T-helper 2 cell treated with Interferon-gamma antibody and Interleukin-4, amounts not matched to agents 5 μg/mL and 100 μg/mL, for 36 hours (primary cell): ENCODE measurements at places on chromosomes 5 and 9.
A peak's percentile ranks its signal among the peaks of the same experiment; 100 is the strongest.

GRCh38 chr5:56269216-56269927 is 36.2 kb upstream of the ANKRD55 start:
- H3K27me3 ChIP-seq = peaks cover 2% of the 10 kb centered on the region
- no peak overlapping the region for H3K27ac ChIP-seq
- peak; percentile 46 for DNase-seq
- peaks cover 17% of the 10 kb centered on the region for H3K4me1 ChIP-seq

DNA sequence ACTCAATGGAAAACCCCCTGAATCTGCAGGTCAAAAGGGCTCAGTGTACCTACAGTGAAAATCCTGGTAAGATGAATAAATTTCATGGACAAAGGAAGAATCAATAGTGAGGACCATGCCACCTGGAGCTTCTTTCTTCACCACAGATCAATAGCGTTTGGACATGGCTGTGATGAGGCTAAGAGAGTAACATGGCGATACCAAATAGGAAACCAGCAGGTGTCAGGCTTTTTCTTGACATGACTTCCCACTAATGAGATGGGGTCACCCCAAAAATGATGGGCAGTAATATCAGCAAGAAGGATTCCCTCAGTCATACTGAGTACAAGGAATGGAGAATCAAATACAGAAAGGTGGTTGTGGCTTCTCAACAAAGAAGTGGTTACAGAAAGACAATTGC is 208.5 kb upstream of the PLPPR1 start:
- no peak overlapping the region for H3K27ac ChIP-seq
- no peak for DNase-seq
- no peaks in the 10 kb centered on the region for H3K36me3 ChIP-seq
- H3K27me3 ChIP-seq = no peaks in the 10 kb centered on the region
- H3K4me3 ChIP-seq = no peak overlapping the region
- H3K4me1 ChIP-seq = no peaks in the 10 kb centered on the region

DNA sequence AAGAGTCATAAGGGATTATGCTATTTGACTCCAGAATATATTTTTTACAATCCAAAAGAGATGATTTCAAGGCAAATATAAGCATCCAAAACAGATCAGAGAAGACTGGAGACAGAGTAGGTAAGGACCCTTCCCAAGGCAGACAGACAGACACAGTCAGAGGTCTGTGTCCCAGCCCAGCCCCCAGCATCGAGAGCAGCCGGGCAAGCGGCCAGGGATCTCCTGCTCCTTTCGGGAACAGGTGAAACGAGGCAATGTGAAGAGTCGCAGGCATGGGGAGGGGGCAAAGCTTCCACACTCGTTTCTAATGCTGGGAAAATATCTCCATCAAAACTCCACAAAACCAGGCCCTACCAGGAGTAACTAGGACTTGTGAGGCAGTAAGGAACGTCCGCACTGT is 5.8 kb downstream of the PAEP start:
- no peaks in the 10 kb centered on the region for H3K36me3 ChIP-seq
- no peak overlapping the region for H3K27ac ChIP-seq
- H3K4me3 ChIP-seq = no peak overlapping the region

DNA sequence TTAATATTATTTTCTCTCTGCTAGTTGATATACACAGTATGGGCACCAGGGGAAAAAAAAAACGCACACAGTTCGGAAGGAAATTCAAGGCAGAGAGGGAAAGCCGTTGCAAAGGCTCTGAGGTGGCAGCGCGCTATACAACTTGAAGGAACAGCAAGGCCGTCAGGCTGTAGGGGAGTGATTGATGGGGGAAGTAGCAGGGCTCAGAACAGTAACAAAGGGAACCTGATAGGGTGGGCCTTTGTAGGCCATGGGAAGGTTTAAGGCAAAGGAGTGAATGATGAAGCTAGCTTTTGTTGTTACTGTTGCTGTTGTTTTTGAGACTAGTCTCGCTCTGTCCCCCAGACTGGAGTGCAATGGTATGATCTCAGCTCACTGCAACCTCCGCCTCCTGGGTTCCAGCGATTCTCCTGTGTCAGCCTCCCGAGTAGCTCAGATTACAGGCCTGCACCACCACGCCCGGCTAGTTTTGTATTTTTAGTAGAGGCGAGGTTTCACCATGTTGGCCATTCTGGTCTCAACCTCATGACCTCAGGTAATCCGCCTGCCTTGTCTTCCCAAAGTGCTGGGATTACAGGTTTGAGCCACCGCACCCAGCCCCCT is 27.0 kb downstream of the AQP7 start:
- peaks cover 12% of the 10 kb centered on the region for H3K36me3 ChIP-seq
- no peak overlapping the region for H3K4me3 ChIP-seq
- no peaks in the 10 kb centered on the region for H3K27me3 ChIP-seq

- H3K27me3 ChIP-seq = no peaks in the 10 kb centered on the region
- no peak overlapping the region for H3K27ac ChIP-seq
- H3K4me3 ChIP-seq = no peak overlapping the region
Measured at GRCh38 chr9:135269912-135270830, 182.7 kb downstream of the OLFM1 start.

GRCh38 chr9:84318981-84319380 is 21.6 kb downstream of the SLC28A3 start:
- H3K4me3 ChIP-seq = no peak overlapping the region
- peaks cover 2% of the 10 kb centered on the region for H3K4me1 ChIP-seq
- no peaks in the 10 kb centered on the region for H3K27me3 ChIP-seq

- H3K4me1 ChIP-seq = no peaks in the 10 kb centered on the region
- no peak overlapping the region for H3K4me3 ChIP-seq
Measured at GRCh38 chr5:112245656-112246055, 173.4 kb downstream of the EPB41L4A start.

GRCh38 chr5:10649666-10650380 is 86.0 kb downstream of the ANKRD33B start:
- DNase-seq = no peak
- H3K4me1 ChIP-seq = peaks cover 3% of the 10 kb centered on the region
- peaks cover 7% of the 10 kb centered on the region for H3K36me3 ChIP-seq
- no peaks in the 10 kb centered on the region for H3K27me3 ChIP-seq
- H3K4me3 ChIP-seq = no peak overlapping the region

GRCh38 chr5:6632888-6633468 is at the start of the genes NSUN2 and SRD5A1:
Gene NSUN2, minus strand, starts transcription at chr5:6633044. Its CDS starts 65 bp downstream, at chr5:6632979.
Gene SRD5A1, plus strand, starts transcription at chr5:6633440. Its CDS starts 137 bp downstream, at chr5:6633577.
- peaks cover 25% of the 10 kb centered on the region for H3K4me1 ChIP-seq
- H3K27ac ChIP-seq = peak within 1 kb of the TSS; percentile 99
- peaks cover 42% of the 10 kb centered on the region for H3K36me3 ChIP-seq
- H3K27me3 ChIP-seq = no peaks in the 10 kb centered on the region

DNA sequence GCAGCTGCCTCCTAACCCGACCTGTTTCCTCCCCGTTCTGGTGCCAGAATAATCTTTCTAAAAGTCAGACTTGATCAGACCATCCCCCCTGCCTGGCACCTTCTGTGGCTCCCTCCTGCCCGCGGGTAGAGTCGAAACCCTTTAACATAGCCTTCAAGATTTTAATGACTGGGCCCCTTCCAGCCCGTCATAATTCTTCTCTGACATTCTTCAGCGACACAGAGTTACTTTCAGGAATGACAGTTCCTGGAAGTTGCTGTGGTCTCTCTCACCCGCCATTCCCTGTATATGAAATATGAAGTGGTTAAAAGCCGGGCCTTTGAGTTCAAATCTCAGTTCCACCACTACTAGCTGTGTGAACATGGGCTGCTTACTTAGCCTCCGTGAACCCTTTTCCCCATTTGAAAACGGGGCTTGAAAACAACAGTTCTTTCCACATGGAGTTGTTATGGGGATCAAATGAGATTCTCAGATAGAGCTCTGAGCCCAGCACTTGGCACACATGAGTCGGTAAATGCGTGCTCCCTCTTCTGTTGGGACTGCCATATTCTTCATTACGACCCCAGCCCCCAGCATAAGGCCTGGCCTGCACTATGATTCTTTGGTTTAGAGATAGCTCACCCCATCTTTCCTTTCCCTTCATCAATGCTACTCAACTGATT is 737 bp downstream of the NANS start:
- peaks cover 29% of the 10 kb centered on the region for H3K4me1 ChIP-seq
- H3K4me3 ChIP-seq = peak overlapping the region; percentile 98
- H3K27me3 ChIP-seq = no peaks in the 10 kb centered on the region
- H3K36me3 ChIP-seq = peaks cover 21% of the 10 kb centered on the region

DNA sequence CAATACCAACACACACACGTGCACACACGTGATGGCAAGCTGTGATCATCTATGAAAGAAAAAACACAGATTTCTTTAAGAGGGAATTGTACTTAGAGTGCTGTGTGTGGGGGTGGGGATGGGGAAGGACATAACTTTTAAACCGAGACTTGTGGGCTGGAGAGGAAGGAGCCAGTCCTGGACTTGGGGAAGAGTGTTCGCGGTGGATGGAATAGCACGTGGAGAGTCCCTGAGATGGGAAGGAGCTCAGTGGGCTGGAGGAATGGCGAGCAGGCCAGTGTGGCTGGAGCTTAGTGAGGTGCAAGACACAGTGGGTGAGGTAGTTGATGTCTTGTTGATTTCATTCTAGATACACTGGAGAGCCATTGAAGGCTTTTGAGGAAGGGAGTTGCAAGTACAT is 78.5 kb downstream of the RGS3 start:
- H3K27me3 ChIP-seq = no peaks in the 10 kb centered on the region
- H3K4me3 ChIP-seq = no peak overlapping the region
- H3K4me1 ChIP-seq = peaks cover 3% of the 10 kb centered on the region
- peaks cover 29% of the 10 kb centered on the region for H3K36me3 ChIP-seq

DNA sequence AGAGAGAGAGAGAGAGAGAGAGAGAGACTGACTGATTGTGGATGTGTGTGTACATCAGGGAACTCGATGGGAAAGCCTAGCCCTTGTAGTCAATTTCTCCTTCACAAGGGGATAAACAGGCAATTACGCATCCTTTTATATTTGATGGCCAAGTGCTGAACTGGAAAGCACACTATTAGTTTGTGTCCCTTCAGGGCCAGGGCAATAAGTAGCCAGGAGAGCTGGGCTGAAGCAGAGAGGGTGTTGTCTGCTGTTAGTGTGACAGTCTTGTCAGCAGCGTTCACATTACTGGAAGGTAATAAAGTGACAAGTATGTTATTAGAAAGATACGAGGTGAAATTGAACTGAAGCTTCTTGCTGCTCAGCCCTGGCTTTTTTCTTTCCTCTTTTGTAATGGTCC is 457.7 kb downstream of the BNC2 start:
- H3K27me3 ChIP-seq = no peaks in the 10 kb centered on the region
- H3K36me3 ChIP-seq = no peaks in the 10 kb centered on the region
- no peak for DNase-seq
- no peak overlapping the region for H3K4me3 ChIP-seq
- no peaks in the 10 kb centered on the region for H3K4me1 ChIP-seq

DNA sequence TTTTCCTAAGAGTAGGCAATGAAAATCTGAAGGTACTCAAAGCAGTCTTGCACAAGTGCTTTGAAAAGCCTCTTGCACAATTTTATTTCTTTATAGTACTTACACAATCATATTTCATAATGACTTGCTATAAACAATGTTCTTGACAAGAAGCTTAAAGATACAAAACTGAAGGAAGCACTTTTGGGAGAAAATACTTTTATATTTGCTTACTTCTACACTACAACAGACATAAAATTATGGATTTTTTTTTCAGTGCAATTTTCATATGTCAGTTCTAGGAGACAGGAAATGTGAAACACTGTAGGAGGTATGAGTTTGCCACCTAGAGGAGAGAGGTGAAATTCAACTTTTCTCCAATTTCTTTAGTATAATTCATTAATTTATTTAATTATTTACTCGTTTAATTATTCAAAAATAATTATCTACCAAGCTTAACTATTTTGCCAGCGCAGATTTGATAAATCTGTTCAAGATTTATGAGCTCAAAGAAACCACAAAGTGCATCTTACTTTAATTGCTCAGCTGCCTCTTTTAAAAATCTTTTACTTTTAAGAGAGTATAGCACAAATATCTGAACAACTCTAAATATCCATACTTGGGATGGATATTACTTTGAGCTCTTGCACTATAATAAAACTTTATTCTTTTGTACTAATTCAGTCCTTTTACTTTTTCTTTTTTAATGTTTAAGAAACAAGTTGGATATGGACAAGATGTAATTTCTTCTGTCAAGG is 29.0 kb upstream of the CDKN2B start:
- H3K36me3 ChIP-seq = peaks cover 4% of the 10 kb centered on the region
- H3K27me3 ChIP-seq = peaks cover 30% of the 10 kb centered on the region
- DNase-seq = no peak
- H3K4me3 ChIP-seq = no peak overlapping the region

DNA sequence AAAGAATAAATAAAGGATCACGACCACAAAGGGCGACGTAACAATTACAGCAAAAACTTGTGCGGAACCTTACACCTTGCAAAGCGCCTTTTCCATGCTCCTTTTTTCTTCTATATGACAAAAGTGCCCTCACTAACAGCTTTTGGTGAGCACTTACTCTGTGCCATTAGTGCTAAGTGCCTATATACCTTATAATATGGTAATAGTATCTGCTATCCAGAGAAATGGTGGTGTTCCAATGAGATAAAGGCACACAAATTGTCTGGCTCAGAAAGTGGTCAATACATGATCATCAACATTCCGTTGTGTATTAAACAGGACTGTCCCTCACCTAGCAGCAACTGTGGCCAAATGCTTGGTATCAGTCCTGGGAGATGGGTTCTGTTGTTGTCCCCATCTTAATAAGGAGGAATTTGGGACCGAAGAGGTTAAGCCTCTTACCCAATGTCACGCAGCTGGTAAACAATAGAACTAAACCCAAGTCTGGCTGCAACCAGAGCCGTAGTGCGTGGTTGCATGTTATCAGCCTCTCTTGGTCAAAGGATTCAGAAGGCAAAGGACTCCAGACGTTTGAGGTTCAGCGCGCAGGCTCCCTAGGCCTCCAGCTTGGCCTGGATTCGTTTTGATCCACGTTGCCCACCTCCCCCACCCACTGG is 564 bp upstream of the TOR2A start:
- H3K27ac ChIP-seq = peak overlapping the region; percentile 94
- H3K4me3 ChIP-seq = peak overlapping the region; percentile 88
- H3K4me1 ChIP-seq = peaks cover 13% of the 10 kb centered on the region

GRCh38 chr9:11821306-11821975 is 871.7 kb upstream of the TYRP1 start:
- no peaks in the 10 kb centered on the region for H3K27me3 ChIP-seq
- no peak overlapping the region for H3K27ac ChIP-seq
- H3K4me3 ChIP-seq = no peak overlapping the region
- no peaks in the 10 kb centered on the region for H3K36me3 ChIP-seq

DNA sequence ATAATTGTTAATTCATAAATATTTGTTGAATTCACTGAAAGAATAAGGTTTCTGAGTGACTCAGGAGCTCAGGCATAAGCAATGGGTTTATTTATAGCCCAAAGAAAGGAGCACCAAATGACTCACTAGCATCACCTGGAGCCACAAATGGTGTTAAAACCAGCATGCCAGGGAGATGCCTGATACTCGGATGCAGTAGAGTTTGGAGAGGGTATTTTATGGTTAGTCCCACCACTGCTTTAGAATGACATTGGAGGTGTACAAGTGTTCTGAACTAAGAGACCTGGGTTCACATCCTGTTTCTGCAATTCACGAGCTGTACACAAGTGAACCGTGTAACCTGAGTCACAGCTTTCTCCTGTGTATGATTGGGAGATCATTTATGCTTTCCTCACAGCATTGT is 25.2 kb downstream of the CCL28 start:
- H3K36me3 ChIP-seq = peaks cover 26% of the 10 kb centered on the region
- DNase-seq = no peak
- peaks cover 29% of the 10 kb centered on the region for H3K4me1 ChIP-seq
- no peak overlapping the region for H3K27ac ChIP-seq

- no peak for DNase-seq
- H3K4me3 ChIP-seq = no peak overlapping the region
- H3K36me3 ChIP-seq = no peaks in the 10 kb centered on the region
- no peaks in the 10 kb centered on the region for H3K4me1 ChIP-seq
- no peak overlapping the region for H3K27ac ChIP-seq
Measured at GRCh38 chr9:9817176-9817575, 795.6 kb downstream of the PTPRD start.

GRCh38 chr9:38112049-38112448 is 43.0 kb upstream of the SHB start:
- peaks cover 3% of the 10 kb centered on the region for H3K27me3 ChIP-seq
- no peak overlapping the region for H3K4me3 ChIP-seq
- H3K4me1 ChIP-seq = no peaks in the 10 kb centered on the region
